HS-5 (cell line): ENCODE measurements at places on chromosomes 4 and X.

- no peak for DNase-seq
Observed at GRCh38 chr4:8831221-8832112, 40.2 kb downstream of the HMX1 start.

DNA sequence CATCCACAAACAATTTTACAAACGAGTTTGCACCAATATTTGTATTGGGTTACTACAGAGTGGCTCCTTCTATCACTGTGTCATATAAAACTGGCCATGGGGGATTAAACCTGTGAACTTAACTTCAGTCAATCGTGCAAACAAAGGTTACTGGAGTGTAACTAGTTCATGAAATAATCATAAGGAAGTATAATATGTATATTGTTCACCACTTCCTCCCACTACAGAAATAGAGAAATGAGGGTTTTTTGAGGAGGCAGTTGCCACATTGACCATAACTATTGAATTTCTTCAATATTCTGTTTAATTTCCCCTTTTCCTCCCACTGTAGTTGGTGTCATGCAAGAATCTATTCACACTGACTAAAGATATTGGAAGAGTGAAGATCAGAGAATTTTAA lies at the start of gene GPR82:
Gene GPR82 (plus strand): TSS at position 356 of the 400 bp plus-strand sequence. CDS start 2,846 bp downstream, outside the sequence.
- no peak for DNase-seq

DNA sequence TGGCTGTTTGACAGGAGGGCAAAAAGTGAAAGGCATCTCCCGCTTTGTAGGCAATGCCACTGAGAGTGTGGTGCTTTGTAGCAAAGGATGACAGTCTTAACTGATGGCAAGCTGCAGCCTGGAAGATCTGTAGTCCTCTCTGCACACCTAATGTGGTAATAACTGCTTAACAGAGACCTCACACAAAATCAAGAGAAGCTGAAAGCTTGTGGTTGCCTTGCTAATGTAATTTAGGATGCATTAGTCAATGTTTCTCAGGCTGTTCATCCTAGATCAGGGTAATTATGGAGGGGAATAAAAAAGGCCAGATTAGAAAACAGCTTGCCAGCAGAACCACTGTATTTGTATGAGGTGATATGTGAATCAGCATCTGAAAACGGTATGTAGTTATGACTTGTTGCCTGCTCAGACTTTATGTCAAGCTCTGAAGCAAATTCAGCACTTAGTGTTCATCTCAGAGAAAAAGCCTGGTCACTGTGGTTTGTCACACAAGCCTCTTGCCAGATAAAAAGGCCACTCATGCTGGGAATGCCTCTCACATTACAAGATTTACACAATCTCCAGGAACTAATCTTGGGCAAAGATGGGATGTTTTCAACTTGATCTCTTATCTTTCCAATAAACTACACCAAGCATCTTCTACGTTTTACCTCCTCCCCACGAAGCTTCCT lies 130.8 kb downstream of the ENOX2 start:
- DNase-seq: peak; percentile 29

- no peak for DNase-seq
Observed at GRCh38 chrX:50865311-50865710, 45.2 kb upstream of the BMP15 start.

DNA sequence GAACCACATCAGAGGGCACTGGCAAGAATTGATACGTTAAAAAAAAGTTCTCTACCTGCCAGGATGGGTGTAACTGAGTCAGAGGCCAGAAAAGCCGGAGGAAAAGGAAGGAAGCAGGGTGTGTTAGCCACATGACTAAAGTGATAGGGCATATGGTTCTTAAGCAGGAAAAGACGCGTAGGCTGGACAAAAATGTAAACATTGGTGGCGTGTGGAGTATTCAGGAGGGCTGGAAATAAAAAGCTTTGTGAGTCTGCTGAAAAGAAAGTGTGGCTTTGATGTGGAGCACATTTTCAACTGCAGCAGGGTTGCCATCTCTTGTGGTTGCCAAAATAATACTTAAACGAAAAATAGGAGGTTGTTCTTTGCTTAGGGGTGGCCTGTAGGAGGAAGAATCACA lies 186.5 kb upstream of the RPL34 start:
- DNase-seq: no peak

DNA sequence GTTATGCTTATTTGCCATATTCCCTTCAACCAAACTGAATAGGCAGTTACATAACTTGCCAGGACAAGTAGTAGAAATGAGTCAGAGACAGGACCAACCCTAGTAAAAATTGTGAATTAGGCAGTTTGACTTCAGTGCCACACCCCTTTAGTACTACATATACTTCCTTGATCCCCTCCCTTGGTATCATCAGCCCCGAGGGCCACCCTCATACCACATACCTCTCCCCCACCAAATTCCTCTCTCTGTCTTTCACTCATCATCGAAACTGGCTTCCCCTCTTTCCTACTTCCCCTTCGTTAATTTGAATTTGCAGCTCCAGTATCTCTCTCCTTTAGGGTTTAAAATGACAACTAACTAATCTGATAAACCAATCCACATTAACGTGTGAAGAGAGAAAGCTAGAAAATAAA lies 7.9 kb upstream of the PTPN13 start:
- no peak for DNase-seq

DNA sequence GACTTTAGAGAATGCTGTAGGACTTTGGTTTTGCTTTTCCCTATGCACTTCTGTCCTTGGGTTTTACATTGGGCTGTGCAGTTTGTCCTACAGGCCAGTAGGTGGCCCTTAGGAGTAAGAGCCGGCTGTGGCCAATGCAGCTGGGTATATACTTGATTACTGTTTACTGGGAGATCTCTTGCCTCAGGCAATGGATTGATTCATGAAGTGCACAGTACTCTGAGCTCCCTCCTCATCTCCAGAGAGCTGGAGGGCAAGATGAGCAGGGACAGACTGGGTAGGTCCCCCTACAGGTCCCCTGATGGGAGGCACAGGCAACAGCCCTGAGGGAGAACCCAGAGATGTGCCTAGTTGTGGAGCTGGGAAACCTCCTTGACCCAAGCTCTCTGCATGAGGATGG lies 103.8 kb upstream of the QRFPR start:
- peak; percentile 8 for DNase-seq
